ENCODE measurements at places on chromosomes 2 and 18. TPM values are rescaled to one million over a fixed set of nuclear protein-coding genes. Genes with fewer than 3 reads are reported as not detected.

DNA sequence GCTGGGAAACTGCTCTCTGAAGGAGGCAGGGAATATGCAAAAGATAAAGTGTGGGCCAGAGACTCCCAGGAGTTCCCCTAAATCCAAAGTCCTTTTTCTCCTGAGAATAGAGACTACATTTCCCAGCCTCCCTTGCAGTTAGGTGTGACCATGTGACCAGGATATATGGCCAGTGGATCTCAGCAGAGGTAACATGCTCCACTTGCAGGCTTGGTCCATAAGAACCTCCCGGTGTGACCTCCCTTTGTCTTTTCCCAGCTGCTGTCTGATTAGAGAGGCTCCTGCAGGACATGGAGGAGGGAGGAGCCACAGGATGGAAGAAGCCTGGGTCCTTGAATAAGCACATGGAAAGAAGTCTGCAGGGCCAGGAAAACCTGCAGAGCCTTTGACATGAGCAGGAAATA lies 76.2 kb downstream of the TGFA start:
- DNase-seq: no peak

DNA sequence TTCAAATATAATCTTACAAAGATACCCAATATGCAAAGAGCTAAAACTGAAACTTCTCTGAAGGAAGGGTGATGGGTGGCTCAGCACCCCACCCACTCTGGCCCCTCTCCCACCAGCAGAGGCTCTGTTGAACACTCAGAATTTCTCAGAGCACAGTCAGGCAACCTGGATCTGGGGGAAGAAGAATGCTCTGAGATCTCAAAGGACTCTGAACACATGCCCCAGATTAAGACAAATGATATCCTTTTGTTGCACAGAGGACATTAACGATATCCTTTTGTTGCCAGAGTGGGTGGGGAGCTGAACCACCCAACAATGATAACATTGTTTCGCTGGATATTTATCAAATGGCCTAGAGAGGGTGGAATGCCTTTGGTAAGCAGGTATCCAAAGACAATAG lies 104.8 kb downstream of the LBH start:
- DNase-seq: no peak

- peak; percentile 19 for DNase-seq
Measured at GRCh38 chr2:192195548-192196418, 1.1 kb upstream of the TMEFF2 start.

GRCh38 chr2:175282886-175283285 lies 101.4 kb upstream of the ATP5MC3 start:
- DNase-seq: no peak

- no peak for DNase-seq
Measured at GRCh38 chr2:205696927-205697441, 14.7 kb downstream of the NRP2 start.

GRCh38 chr2:145958611-145959010 lies 1438.7 kb upstream of the ZEB2 start:
- DNase-seq: no peak

BMP10 gene
- total RNA-seq: not detected

TUBA3E gene
- total RNA-seq: not detected

FOXI3 gene
- total RNA-seq: not detected

FABP1 gene
- total RNA-seq: not detected

CCDC178 gene
- total RNA-seq: not detected

DCC gene
- not detected for total RNA-seq

CCNT2 gene
- 16.2 TPM for total RNA-seq

SFTPB gene
- total RNA-seq: not detected

All from PC-3 (cell line).